Hepatocyte (in vitro differentiated cells): ENCODE measurements at places on chromosomes 6 and 20. TPM values are rescaled to one million over a fixed set of nuclear protein-coding genes. Genes with fewer than 3 reads are reported as not detected.

Gene OPRM1
- not detected in 2 replicates for polyA plus RNA-seq

Gene TDRD6
- polyA plus RNA-seq, result 0.34 TPM in 1 of 2 replicates, not detected in the other

Gene FHL5
- not detected in 2 replicates for polyA plus RNA-seq

Gene GPX5
- polyA plus RNA-seq, result not detected in 2 replicates

Gene POPDC3
- polyA plus RNA-seq, result 1.5 and 1.7 TPM in 2 replicates

Gene TTBK1
- 0.34 and 0.52 TPM in 2 replicates for polyA plus RNA-seq

Gene MYMX
- 2.0 TPM in 1 of 2 replicates, not detected in the other for polyA plus RNA-seq

Gene SCRT2
- polyA plus RNA-seq, result not detected in 2 replicates
